CD4-positive, alpha-beta memory T cell (primary cell): ENCODE measurements at places on chromosomes 6 and 20.
A peak's percentile ranks its signal among the peaks of the same experiment; 100 is the strongest.

- H3K27ac ChIP-seq: no peak overlapping the region
- no peaks in the 10 kb centered on the region for H3K27me3 ChIP-seq
- DNase-seq: peak; percentile 10
- H3K4me3 ChIP-seq: no peak overlapping the region
These were observed 113.9 kb downstream of the HIVEP1 start for GRCh38 chr6:12126051-12126450.

DNA sequence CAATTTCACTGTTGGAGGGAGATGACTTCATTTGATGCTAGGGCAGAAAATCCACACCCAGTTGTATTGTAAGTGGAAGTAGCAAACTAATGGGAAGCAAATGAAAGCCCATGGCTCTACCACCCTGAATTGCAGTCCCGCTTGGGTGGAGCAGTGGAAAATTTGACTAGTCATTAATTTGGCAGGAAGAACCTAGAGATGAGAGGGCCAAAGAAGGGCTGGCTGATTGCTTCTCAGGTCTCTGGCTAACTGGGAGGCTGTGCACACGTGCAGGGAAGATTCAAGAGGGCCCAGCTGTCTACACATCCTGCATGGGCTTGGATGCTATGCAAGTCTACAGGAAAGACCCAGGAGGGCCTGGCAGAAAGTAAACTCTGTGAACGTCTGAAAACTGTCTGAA lies 466.2 kb downstream of the TFAP2A start:
- DNase-seq: no peak
- H3K36me3 ChIP-seq: no peaks in the 10 kb centered on the region
- no peak overlapping the region for H3K4me3 ChIP-seq
- no peaks in the 10 kb centered on the region for H3K4me1 ChIP-seq

DNA sequence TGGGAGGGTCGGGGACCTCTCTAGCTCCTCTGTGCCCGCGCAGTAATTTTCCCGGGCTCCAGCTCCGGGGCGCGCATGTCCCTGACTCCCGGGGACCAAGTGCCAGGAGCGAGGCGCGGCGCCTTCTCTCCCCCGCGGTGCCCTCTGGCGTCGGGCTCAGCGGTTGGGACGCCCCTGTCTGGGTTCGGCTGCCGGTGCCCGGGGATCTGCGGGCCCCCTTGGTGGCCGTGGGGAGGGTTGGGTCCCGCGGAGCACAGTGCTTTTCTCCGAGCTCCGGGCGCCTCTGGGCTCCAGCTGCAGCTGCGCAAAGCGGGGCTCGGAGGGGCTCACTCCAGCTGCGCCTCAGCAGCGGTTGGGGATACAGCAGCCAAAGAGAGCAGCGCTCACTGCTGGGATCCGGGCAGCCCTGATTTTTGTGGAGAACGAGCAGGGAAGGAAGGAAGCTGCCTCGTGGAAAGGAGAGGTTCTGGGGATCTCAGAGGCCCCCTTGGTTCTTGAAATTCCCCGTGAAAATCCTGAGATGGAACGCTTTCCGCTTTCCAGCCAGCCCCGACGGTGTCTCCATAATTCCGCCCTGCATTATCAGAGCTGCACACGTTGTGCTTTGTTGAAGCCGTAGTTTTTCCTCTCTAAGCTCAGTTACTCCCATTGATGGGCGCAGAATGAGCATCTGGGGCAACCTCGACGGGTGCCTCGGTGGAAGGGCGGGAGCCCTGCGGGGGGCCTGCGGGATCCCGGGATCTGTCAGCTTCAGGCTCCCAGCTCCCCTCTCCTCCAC lies 861 bp downstream of the PPP1R14C start:
- H3K4me3 ChIP-seq: no peak overlapping the region
- H3K27me3 ChIP-seq: peaks cover 6% of the 10 kb centered on the region

DNA sequence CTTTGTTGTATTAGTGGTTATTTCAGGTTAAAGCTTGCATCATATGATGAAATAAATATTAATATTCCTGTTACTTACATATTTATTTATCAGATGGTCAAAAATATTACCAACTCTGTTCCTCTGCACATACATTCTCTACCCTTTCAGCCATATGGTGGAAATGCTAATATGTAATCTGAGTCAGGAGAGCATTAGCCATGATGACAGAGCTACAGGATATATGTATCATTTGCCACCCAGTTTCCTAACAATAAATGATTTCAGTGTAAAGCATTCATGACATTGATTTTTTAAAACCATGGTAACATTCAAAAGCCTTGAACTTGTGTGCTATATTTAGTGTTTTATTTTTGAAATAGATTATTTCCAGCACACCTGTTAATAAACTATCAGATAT lies 16.6 kb downstream of the POPDC3 start:
- H3K36me3 ChIP-seq: no peaks in the 10 kb centered on the region
- H3K4me1 ChIP-seq: no peaks in the 10 kb centered on the region
- no peak overlapping the region for H3K27ac ChIP-seq

DNA sequence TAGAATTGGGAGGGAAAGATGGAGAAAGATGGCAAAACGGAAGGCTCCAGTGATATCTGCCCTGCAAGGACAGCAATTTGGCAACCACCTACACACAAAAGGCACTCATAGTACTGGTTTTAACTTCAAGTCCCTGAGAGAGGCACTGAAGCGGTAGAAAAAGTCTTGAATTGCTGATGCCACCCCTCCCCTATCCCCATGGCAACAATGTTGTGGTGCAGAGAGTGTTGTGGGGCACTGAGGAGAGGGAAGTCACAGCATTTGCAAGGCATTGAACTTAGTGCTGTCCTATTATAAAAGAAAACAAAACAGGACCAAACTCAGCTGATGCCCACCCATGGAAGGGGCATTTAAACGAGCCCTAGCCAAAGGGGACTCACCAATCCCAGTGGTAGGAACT lies 343.7 kb downstream of the HAO1 start:
- DNase-seq: no peak
- no peak overlapping the region for H3K4me3 ChIP-seq
- no peaks in the 10 kb centered on the region for H3K36me3 ChIP-seq
- H3K4me1 ChIP-seq: no peaks in the 10 kb centered on the region

GRCh38 chr6:25882051-25882496 lies 8.0 kb upstream of the SLC17A3 start:
- DNase-seq: peak; percentile 63
- H3K4me3 ChIP-seq: peak overlapping the region; percentile 44
- no peaks in the 10 kb centered on the region for H3K36me3 ChIP-seq
- H3K27ac ChIP-seq: peak overlapping the region; percentile 31
- H3K27me3 ChIP-seq: no peaks in the 10 kb centered on the region

- H3K27me3 ChIP-seq: no peaks in the 10 kb centered on the region
- no peak overlapping the region for H3K27ac ChIP-seq
- no peak overlapping the region for H3K4me3 ChIP-seq
These were observed 53.3 kb upstream of the TMEM181 start for GRCh38 chr6:158506601-158507000.

GRCh38 chr6:8006208-8006607 lies 58.0 kb downstream of the BLOC1S5 start:
- H3K36me3 ChIP-seq: no peaks in the 10 kb centered on the region
- no peak overlapping the region for H3K4me3 ChIP-seq
- H3K27me3 ChIP-seq: no peaks in the 10 kb centered on the region
- H3K27ac ChIP-seq: no peak overlapping the region

GRCh38 chr6:162404951-162405350 lies 322.6 kb downstream of the PRKN start:
- no peak for DNase-seq
- no peaks in the 10 kb centered on the region for H3K27me3 ChIP-seq
- no peaks in the 10 kb centered on the region for H3K36me3 ChIP-seq
- H3K4me3 ChIP-seq: no peak overlapping the region
- no peak overlapping the region for H3K27ac ChIP-seq

GRCh38 chr6:161359618-161359945 lies 85.7 kb upstream of the AGPAT4 start:
- H3K27ac ChIP-seq: no peak overlapping the region
- no peak overlapping the region for H3K4me3 ChIP-seq
- no peaks in the 10 kb centered on the region for H3K36me3 ChIP-seq
- no peaks in the 10 kb centered on the region for H3K4me1 ChIP-seq
- H3K27me3 ChIP-seq: no peaks in the 10 kb centered on the region

- H3K27me3 ChIP-seq: no peaks in the 10 kb centered on the region
- peaks cover 11% of the 10 kb centered on the region for H3K4me1 ChIP-seq
- DNase-seq: no peak
- H3K4me3 ChIP-seq: no peak overlapping the region
- H3K27ac ChIP-seq: no peak overlapping the region
These were observed 1.6 kb downstream of the PXDC1 start for GRCh38 chr6:3749977-3750316.

GRCh38 chr6:2875359-2876191 lies 27.5 kb downstream of the SERPINB9 start:
- H3K36me3 ChIP-seq: no peaks in the 10 kb centered on the region
- no peaks in the 10 kb centered on the region for H3K27me3 ChIP-seq
- H3K27ac ChIP-seq: peak overlapping the region; percentile 74
- peak; percentile 46 for DNase-seq

GRCh38 chr20:17648791-17649730 lies 33.0 kb downstream of the RRBP1 start:
- H3K27me3 ChIP-seq: no peaks in the 10 kb centered on the region
- H3K36me3 ChIP-seq: no peaks in the 10 kb centered on the region
- H3K4me1 ChIP-seq: no peaks in the 10 kb centered on the region
- no peak overlapping the region for H3K27ac ChIP-seq
- no peak for DNase-seq

GRCh38 chr6:144845186-144845585 lies 560.1 kb downstream of the UTRN start:
- no peak overlapping the region for H3K4me3 ChIP-seq
- peaks cover 29% of the 10 kb centered on the region for H3K36me3 ChIP-seq
- no peaks in the 10 kb centered on the region for H3K4me1 ChIP-seq
- no peaks in the 10 kb centered on the region for H3K27me3 ChIP-seq
- no peak overlapping the region for H3K27ac ChIP-seq
- DNase-seq: no peak

GRCh38 chr6:135503703-135504475 lies 6.3 kb upstream of the AHI1 start:
- DNase-seq: no peak
- H3K27ac ChIP-seq: no peak overlapping the region
- peaks cover under 1% of the 10 kb centered on the region for H3K4me1 ChIP-seq
- H3K27me3 ChIP-seq: no peaks in the 10 kb centered on the region
- no peak overlapping the region for H3K4me3 ChIP-seq

- H3K36me3 ChIP-seq: no peaks in the 10 kb centered on the region
- H3K27ac ChIP-seq: peak overlapping the region; percentile 58
- H3K4me1 ChIP-seq: peaks cover 23% of the 10 kb centered on the region
- no peak for DNase-seq
- peak overlapping the region; percentile 82 for H3K4me3 ChIP-seq
- no peaks in the 10 kb centered on the region for H3K27me3 ChIP-seq
These were observed 544 bp upstream of the KHDC1 start for GRCh38 chr6:73263570-73263909.

GRCh38 chr6:137681445-137682009 lies 185.5 kb upstream of the TNFAIP3 start:
- no peak for DNase-seq
- no peaks in the 10 kb centered on the region for H3K27me3 ChIP-seq
- H3K4me1 ChIP-seq: peaks cover 20% of the 10 kb centered on the region
- no peak overlapping the region for H3K27ac ChIP-seq
- H3K4me3 ChIP-seq: no peak overlapping the region

DNA sequence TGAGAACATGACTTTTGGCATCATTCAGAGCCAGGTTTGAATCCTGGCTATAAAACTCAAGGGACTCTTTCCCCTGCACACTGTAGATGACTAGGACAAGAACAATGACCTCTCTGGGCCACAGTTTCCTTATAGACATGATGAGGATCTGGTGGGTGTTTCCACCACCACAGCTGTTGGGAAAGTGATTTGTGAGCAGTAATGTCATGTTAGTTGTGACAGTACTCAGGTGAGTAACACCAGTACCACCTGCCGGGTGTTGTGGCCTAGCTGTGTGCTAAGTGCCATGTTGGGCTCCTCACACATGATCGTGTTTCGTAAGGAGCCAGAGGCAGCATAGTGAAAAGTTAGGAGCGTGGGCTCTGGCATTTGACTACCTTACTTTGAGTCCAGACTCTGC lies 24.1 kb downstream of the HM13 start:
- H3K27ac ChIP-seq: no peak overlapping the region
- no peak overlapping the region for H3K4me3 ChIP-seq
- H3K27me3 ChIP-seq: no peaks in the 10 kb centered on the region
- no peak for DNase-seq
- peaks cover 9% of the 10 kb centered on the region for H3K4me1 ChIP-seq

DNA sequence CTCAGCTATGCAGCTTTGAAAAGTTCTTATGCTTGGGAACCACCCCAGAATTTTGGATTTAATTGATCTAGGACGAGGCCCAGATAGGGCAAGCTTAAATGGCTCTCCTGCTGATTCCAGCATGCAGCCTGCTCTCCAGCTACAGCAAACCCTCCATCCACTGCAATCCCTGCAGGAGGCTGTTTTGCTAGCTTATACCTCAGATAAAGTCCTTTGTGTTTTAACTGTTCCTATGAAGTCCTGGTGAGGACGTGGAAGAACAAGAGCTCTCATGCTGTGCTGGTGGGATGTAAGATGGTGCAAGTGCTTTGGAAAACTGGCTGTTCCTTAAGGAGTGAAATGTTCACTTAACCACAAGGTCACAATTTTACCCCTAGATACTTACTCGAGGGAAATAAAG lies 25.5 kb upstream of the NXT1 start:
- H3K27me3 ChIP-seq: no peaks in the 10 kb centered on the region
- no peaks in the 10 kb centered on the region for H3K4me1 ChIP-seq
- DNase-seq: no peak
- H3K4me3 ChIP-seq: no peak overlapping the region

DNA sequence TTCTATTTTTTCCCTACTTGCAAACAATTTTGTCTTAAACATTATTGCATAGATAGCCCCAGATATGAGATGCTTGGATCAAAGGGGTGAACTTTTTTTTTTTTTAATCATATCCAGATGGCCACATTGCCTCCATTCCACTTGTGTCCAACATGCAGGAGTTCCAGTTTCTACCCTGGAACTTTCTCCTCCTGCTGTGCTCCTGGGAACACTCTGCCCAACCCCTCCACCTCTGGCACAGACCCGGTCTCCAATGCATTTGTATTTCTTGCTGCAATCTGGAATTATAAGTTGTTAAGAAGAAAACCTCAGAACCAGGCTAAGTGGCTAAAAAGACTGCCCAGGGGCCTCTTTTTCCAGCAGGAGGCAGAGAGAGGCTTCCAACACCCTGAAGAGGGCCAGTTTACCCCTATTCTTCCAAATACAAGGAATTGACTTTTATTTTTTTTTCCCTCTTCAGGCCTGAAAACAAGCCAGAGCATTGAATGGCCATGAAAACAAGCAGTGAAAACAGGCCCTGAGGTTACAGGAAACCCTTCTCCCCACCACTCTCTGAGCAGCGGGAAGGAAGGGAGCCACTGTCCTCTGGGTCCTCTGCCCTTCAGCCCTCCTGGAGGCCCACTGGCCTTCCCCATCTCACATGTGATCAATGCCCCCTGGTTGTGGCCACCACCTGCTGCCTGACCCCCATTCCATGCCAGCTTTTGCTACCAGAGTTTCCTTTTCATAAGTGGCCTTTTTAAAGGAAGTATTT lies 44.3 kb downstream of the PDYN start:
- H3K27ac ChIP-seq: no peak overlapping the region
- no peaks in the 10 kb centered on the region for H3K36me3 ChIP-seq
- DNase-seq: no peak
- H3K4me1 ChIP-seq: no peaks in the 10 kb centered on the region
- no peaks in the 10 kb centered on the region for H3K27me3 ChIP-seq

DNA sequence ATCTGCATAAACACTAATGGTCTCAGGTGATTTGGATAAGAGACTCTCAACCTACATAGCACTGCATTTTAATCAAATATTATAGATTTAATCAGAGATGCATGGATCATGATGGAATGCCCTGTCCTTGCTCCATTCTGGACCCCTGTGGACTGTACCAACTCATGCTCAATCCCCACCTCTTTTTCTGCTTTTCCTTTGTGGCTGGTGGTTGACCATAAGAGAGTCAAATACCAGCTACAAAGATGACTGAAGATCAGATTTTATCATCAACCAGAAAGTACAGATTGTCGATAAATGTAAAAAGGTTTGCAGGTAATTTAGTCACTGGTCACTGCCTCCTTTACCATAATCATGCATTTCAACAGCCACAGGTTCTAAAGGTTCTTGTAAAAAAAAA lies 116.2 kb downstream of the ME1 start:
- H3K27ac ChIP-seq: no peak overlapping the region
- H3K36me3 ChIP-seq: no peaks in the 10 kb centered on the region
- H3K27me3 ChIP-seq: no peaks in the 10 kb centered on the region
- H3K4me3 ChIP-seq: no peak overlapping the region
